Pancreas (tissue), 10 donors: ENCODE measurements at places on chromosomes 6 and 20. TPM values are rescaled to one million over a fixed set of nuclear protein-coding genes. Genes with fewer than 3 reads are reported as not detected.

DNA sequence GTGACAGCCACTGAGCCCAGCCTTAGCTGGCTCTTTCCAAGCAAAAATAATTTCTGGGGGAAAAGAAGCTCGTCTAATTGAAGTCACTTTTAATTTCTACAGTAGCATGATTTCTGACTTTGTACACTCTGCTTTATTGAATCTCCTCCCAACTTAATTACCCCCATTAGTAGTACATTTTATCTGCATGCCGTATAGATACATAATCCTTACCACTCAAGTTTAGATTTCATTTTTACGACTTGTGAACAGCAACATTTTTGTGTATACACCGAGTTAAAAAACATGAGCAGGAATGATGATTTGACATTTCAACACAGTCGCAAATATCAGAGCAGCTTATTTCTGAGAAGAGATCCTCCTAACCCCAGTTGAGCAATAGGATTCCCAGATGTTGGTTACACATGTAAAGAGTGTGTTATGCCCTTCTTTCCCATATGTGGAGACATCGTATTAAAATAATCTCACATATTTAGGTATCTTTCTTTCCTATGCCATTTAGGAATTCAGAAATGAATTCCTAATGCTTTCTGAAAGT, 127.3 kb upstream of the MTHFD1L start:
- no peak for DNase-seq

DNA sequence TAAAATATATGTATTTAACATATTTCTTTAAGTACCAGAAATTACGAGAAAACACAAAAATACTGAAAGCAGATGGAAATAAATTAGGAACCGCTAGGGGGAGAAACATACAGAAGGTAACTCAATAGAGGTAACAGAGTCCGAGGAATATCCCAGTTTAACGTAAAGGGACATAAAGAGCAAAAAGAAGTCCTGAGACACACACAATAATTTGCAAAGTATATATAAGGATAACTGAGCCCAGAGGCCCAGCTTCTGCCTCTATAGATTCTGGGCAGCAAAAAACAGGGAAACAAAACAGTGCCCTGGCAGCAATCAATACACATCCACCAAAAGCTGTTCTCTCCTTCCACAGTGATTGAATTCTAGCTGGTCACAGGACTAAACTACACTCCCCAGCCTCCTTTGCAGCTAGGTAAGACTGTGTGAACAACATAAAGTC, 15.1 kb downstream of the TBC1D32 start:
- no peak for DNase-seq

- DNase-seq = no peak
These were observed 178.9 kb upstream of the ARID1B start for GRCh38 chr6:156598071-156598854.

- no peak for DNase-seq
These were observed 255.2 kb downstream of the CD109 start for GRCh38 chr6:73951183-73951582.

- DNase-seq = no peak
These were observed 51.2 kb downstream of the ORC3 start for GRCh38 chr6:87641065-87641692.

- DNase-seq = no peak
These were observed 126.4 kb downstream of the OPRM1 start for GRCh38 chr6:154165478-154165877.

GRCh38 chr6:15709651-15710269, 46.9 kb upstream of the DTNBP1 start:
- DNase-seq = no peak

- DNase-seq = no peak
These were observed 5.5 kb downstream of the CASP8AP2 start for GRCh38 chr6:89834884-89835792.

DNA sequence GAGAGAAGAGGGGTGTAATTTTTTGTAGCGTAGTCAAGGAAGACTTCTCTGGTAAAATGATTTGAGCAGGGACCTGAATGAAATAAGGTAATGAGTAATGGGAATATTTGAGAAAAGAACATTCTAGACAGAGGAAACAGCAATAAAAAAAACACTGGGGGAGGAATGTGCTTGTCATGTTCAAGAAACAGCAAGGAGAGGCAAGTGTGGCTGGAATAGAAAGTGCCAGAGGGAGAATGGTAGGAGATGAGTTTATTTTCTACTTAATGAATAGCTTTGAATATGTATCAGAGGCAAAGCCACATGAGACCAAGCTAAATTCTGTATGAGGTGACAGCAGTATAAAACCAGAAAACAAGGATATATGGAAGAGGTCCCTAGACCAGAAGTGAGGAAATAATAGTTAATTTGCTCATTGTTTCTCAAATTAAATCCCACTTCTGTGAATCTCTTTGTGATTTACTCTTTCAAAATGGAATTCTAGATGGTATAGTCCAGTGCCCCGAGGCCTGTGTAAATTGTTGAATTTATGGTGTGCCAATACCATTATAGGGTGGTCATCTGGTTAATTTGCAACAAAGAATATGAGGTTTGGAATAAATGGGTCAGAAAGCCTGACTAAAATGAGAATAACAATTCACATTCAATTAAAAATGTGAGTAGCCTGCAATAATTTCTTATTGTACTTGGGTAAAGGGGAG, 170.2 kb downstream of the CDKAL1 start:
- DNase-seq = no peak

DNA sequence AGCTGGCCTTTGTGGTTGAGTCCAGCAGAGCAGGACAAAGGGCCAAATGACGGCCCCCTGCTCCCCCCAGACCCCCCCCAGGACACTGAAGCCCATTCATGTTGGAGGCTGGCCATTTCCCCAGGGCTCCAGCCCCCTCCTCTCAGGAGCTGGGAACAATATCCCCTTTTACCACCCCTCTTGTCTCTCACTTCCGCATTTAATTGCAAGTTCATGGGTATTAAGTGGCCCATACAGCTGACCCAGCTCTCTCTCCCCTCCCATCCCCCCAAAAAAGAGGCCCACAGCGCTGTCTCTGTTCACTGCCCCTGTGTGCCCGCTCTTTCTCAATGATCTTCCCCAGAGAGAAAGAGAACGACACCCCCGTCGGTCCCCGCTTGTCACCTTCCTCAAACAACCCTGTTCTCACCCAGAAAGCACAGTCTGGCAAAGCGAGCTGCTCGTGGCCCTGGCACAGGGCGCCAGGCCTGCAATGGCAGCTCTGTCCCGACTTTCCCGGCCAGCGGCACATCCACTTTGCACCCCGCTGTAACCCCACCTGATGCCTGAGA, 30.4 kb downstream of the PREX1 start:
- DNase-seq = no peak

- DNase-seq = no peak
These were observed 23.3 kb downstream of the PCNA start for GRCh38 chr20:5096463-5096862.

DNA sequence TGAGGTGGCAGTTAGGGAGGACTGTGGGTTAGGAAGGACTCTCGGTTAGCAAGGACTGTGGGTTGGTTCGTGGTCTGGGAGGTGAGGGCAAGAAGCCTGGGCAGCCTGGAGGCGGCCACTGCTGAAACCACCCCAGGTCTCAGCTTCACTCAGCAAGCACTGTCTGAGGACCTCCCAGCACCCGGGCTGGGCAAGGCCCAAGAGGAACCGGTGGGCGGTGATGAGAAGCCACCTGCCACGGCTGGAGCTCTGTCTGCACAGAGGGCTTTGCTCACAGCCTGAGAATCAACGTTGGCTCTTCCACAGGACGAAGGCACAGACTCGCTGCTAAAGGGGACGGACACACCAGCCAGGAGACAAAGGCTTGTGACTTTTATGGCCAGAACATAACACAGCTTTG, 69.3 kb downstream of the DACT2 start:
- no peak for DNase-seq

DNA sequence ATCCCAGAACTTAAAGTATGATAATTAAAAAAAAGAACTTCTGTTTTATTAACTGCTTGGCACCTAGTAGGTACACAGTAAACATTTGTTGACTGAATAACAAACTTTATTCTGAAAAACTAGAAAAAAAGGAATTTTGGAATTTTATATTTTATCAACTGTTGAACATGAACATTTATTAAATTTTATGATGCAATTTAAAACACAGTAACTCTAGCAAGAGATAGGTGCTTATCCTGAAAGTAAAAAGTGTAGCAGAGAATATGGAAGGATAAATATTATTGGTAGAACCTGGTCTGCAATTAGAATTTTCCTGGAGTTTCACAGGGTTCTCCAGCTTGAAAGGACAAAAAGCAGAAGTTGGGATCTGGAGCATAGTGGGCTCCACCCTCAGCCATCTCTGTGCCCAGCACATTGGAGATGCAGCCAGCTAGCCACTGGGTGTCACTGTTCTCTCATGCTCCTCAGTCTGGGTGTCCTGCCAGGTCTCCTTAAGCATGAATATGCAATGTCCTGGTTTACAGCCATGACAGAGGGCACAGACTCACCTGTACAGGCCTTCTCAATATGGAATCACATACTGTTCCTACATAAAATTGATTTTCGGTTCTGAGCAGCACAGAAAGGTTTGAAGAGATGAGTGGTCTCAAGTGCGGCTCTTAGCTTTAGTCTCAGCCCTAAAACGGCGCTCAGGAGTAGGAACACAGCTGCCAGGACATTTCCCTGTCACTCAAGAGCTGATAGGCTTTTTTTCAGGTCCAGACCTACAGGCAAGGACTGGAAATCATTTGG, 31.7 kb upstream of the IL20RA start:
- peak; percentile 74 for DNase-seq

- DNase-seq = no peak
These were observed 172.9 kb downstream of the LAMA2 start for GRCh38 chr6:129055796-129056195.

DNA sequence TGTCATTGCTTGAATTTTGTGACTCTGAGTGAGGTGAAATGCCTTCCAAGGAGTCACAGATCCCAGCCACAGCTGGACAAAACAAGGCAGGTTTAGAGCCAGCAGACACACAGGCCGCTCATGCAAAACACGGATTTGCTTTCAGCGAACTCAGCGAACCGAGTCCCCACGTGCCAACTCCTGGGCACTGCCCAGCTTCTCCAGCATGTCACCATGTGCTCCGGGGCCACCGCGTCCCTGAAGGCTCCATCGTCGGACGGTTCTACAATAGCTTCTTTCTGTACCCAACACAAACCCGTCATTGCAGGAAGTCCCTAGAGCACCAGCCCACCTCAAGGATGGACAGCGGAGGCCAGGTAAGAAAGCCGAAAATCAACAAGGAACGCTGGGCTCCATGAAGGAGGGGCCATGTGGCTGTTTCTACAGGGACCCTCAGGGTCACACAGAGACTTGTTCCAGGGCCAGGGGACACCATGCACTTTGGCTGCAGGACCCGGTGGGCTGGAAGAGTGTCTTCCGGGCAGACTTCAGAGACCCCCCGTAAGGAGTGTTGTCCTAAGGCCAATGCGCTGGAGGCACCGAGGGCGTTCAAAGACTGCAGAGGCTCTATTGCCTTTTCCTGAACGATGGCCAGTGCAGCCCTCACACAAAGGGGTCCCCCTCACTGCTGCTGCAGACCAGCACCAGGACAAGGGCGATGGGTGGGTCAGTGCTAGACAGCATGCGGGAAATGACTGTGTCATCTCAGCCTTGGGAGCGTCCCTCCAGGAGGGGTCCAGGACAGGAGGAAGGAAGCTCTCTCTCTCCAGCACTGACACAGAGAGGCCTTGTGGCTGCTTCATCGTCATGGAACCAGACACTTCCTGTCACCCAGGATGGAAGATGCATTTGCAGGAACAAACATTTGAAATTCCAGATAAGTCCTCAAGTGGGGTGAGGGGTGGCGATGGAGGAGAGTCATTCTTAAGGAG, 19.8 kb downstream of the DACT2 start:
- no peak for DNase-seq

DNA sequence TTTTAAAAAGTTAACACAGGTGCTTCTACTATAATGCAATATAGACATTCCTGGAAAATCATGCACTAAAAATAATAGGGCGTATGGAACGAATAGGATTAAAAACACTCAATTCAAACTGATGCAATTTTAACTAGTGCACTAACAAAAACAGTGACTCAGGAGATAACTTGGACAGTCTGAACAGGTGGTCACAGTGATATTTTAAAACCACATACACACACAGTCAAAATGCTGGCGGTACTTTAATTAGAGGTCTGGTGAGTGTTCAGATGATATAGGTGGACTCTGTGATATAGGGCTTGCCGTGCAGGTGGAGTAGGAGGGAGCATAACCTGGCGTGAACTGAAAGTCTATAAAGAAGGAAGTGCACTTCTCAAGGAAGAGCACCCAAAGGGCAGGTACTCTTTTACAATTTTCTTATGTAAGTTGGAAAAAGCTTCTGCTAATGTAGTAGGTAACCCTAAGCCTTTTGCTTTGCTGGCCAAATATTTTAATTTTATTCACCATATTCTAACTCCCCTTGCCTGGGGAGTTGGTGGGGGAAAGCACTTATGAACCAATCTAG, 41.9 kb upstream of the PLN start:
- DNase-seq = no peak

DNA sequence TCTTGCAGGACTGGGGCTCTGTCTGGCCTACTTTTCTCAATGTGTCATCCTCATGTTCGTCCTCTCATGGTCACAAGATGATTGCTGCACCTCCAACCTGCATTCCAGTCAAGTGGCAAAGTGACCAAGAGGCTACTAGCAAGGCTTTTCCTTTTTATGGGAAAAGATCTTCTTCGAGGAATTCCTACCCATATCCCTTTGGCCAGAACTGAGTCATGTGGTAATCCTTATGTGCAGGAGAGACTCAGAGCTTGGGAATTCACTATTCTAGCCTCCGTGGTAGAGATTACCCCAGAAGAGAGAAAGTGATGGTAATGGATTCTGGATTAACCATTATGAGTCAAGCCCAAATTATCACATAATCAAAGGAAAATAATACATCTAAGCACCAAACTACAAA, 162.7 kb downstream of the KCNQ5 start:
- DNase-seq = no peak

- DNase-seq = no peak
These were observed 29.4 kb downstream of the COL20A1 start for GRCh38 chr20:63322146-63322932.

DNA sequence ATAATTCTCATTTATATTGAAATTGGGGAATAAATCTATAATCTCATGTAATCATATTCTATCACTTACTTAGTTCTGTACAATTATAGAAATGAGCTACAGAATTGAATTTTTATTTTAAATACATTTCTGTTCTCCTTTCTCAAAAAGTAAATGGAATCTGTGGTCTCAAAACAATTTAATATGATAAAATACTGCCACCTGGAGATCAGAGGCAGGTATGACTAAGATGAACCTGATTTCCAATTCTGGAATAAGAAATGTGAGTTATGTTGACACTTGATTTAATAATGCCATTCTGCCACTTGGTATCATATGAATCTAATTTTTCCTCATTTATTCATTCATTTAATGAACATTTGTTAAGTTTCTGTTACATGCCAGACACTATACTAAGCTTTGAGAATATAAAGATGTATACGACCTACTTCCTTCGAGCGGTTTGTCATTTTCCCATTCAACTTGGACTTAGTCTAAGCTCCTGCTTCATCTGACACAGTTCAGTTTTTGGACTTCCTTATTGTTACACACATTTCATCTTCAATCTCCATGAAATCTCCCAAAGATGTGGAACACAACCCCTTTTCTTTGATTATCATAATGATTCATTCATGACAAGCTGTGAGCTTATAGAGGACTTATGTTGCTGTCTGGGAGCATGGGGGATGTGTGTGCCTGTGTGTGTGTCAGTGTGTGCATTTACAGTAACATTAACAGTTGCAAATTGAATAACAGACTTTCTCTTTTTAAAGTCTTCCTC, 7.5 kb upstream of the CCDC28A start:
- no peak for DNase-seq

GRCh38 chr6:150228072-150228733, 85.4 kb downstream of the PPP1R14C start:
- DNase-seq = no peak

The LPA gene
- total RNA-seq = 2.1 TPM

The PLA2G7 gene
- 0.14 TPM for total RNA-seq

The SERPINB6 gene
- total RNA-seq = 110 TPM

The BEND6 gene
- total RNA-seq = 0.94 TPM

The SLC13A3 gene
- total RNA-seq = 7.8 TPM

The OSTM1 gene
- total RNA-seq = 19.2 TPM

The HCRTR2 gene
- not detected for total RNA-seq
